ENCODE measurements at places on chromosomes 6 and 20.

- DNase-seq: no peak
Measured at GRCh38 chr6:105678516-105678915, 275.6 kb upstream of the PREP start.

DNA sequence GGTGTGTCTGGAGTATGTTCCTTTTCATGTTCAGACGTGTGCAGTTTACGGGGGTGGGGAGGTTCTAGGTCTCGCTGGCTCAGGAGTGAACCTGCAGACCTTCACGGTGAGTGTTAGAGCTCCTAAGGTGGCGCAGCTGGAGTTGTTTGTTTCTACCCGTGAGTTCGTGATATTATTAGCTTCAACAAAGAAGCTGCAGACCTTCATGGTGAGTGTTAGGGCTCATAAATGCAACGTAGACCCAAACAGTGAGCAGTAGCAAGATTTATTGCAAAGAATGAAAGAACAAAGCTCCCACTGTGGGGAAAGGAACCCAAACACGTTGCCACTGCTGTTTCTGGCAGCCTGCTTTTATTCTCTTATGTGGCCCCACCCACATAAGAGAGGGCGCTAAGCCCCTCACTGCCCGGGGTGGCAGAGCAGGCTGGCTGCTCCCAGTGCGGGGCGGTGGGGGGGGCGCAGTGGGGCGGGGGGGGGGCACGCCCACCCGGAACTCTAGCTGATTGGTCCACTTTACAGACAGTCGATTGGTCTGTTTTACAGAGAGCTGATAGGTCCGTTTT, 41.3 kb upstream of the GMPR start:
- no peak for DNase-seq

- DNase-seq: no peak
Measured at GRCh38 chr6:137403855-137404254, 90.3 kb downstream of the OLIG3 start.

GRCh38 chr6:71367756-71368155, 79.1 kb downstream of the OGFRL1 start:
- DNase-seq: no peak

DNA sequence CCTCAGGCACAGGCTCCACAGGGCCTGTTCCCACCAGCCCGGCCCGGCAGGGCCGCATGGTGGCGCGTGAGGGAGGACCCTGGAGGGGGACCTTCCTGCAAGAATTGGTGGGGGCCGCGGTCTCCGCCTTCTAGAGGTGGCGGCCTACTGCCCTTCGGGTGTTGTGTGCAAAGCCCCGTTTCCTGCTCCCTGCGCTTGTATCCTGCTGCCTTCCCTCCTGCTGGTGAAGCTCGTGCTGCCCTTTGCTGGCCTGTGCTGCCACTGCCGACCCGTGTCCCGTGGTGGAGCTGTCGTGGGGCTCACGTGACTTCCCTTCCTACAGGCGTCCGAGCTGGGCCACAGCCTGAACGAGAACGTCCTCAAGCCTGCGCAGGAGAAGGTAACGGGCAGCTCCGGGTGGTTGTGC, 8.4 kb upstream of the COL20A1 start:
- DNase-seq: no peak

- no peak for DNase-seq
Measured at GRCh38 chr6:2563635-2564034, 187.1 kb downstream of the MYLK4 start.

DNA sequence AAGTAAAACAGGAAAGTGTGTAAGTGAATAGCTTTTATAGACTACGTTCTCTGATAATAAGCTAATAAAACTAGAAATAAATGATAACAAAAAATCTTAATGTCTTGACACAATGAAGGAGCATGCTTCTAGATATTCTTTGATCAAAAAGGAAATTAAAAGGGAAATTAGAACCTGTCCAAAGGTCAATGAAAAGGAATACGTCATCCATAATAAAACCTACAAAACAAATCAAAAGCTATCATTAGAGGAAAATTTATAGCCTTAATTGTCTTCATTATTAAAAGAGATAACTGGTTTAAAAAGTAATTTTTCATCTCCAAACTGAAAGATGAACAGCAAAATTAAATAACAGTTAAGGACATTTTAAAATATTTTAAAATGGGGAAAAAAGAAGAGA, 196.3 kb upstream of the BTBD3 start:
- no peak for DNase-seq

DNA sequence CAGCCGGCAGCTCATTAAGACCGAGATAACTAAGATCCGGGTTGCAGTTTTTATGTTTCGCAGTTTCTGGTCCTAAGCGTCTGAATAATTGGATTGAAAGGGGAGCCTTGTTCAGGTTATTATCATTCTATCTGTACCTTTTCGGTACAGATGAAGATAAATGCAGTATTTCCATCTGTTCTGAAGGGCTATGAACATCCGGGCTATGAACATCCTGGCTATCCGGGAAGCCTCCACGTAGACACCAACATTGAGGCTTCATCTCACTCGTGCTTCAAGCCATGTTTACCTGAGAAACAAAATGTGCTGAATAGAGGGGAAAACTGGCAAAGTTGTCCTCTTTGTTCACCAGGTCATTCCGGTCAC, 399 bp upstream of the REPS1 start:
- DNase-seq: no peak

GRCh38 chr20:4511776-4512175, 209.9 kb upstream of the PRND start:
- DNase-seq: no peak

DNA sequence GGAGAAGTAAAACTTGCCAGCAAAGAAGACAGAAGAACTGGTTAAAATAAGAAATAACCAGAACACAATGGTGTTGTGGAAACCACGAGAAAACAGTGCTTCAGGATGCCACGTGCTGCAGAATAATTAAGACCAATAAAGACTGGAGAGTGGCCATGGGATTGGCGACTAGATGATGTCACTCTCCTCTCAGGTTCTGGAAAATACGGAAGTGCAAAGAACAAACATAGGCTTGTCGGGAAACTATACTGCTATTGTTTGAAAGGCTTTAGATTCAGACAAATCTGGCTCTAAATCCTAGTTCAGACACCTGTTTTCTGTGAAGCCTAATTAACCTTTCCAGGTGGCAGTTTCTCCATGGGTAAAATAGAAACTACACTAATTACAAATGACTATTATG, 138.4 kb upstream of the STXBP5 start:
- no peak for DNase-seq

- DNase-seq: no peak
Measured at GRCh38 chr6:91447081-91447480, 860.2 kb upstream of the MAP3K7 start.

DNA sequence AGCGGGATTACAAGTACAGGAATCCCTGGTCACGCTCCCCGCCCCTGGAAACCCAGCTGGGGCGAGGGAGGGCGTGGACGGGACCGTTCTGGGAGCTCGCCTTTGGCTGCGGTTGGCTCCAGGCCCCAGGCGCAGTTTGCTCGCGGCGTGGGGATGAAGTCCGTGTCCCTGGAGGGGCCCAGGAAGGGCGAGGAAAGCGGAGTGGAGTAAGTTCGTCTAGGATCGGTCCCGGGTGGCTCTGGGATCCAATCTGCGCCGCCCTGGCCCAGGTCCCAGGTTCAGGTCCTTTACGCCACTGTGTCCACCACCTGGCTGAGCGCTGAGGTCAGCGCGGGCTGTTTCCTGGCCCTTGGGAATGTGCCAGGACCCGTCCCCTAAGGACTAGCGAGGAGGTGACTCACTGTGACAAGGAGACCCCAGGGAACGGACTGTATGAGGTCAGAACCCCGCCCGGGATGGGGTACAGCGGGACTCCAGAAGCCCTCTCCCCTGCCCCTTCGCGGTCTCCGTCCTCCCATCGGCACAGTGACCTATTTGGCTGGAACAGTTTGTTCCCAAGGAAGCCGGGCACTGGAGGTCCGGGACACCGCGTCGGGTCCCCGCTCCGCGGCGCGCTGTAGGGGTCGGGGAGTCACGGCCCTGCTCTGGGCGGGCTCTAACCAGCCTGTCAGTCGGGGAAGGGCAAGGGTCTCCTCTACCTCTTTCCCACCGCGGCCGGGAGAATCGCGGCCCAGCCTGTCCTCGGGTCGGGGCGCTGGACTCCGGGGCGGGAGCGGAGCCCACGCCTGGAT, 724 bp downstream of the CDKN1A start:
- DNase-seq: no peak
